ENCODE measurements at places on chromosomes 1 and 21.

DNA sequence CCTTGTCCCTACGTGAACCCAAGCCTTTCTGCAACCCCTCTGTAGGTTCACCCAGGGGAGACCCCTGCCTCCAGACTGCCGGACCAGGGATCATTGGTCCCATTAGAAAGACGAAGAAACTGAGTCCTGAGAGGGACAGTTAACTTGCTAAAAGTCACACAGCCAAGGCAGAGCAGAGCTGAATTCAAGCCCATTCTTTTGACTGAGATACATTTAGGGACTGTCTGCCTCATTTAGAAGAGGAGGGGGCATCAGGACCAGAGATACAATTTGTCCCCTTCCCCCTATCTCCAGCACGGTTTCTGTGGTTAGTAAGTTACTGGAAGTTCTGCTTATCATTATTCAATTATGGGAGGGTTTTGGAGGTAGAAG lies 19.1 kb downstream of the KCNQ4 start:
- DNase-seq = no peak

- no peak for DNase-seq
Observed at GRCh38 chr1:93029317-93029716, 49.8 kb upstream of the MTF2 start.

DNA sequence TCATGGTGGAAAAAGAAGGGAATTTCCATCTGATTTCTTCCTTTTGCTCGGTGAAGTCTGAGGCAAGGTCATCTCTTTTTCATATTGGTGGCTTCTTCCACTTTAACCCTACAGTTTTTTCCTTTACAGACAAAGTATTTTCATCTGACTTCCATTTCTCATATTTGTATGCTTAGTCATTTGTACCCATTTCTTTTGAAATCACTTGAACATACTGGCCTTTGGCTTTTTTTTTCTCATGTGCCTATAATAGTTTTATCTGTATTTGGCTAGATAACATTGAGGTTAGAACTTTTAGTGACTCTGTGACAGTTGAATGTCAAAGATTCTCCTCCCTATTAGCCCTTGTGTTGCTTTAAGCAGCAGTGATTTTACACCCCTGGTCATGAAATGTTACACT lies 27.7 kb downstream of the IL12RB2 start:
- no peak for DNase-seq

- no peak for DNase-seq
Observed at GRCh38 chr1:192024881-192025280, 133.4 kb upstream of the RGS18 start.

DNA sequence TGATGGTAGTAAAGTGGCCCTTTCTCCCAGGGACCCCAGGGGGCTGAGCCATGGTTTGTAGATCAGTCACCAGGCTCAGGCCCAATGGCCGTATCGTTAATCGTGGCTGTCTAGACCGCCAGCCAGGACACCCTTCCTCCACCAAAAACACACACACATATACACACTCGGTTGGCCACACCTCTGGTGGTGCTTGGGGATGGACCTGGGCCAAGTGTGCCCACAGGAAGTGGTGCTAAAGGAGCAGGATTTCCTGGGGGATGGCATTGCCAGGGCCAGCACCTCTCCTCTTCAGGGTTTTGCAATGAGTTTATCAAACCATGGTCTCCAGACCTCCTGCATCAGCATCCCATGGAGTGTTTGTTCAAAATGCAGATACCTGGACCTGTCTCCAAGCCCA lies 36.2 kb downstream of the CITED4 start:
- DNase-seq = no peak

DNA sequence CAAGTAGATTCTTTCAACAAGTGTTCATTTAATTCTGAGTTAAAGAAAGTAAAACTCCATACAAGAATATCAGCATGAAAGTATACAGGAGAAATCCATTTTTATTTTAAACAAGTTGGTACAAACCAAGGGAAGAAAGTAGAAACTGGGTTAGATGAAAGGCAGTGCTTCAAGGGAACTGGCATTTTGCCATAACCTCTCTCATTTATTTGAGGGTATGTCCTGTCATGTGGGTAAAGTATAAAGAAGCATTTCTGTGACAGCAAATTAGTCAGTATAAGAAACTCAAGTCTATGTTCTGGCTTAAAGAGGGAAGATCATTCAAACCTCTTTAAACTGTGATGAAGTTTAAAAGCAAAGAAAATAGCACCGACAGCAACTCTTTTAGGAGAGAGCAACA lies 32.0 kb downstream of the OLFM3 start:
- DNase-seq = no peak

DNA sequence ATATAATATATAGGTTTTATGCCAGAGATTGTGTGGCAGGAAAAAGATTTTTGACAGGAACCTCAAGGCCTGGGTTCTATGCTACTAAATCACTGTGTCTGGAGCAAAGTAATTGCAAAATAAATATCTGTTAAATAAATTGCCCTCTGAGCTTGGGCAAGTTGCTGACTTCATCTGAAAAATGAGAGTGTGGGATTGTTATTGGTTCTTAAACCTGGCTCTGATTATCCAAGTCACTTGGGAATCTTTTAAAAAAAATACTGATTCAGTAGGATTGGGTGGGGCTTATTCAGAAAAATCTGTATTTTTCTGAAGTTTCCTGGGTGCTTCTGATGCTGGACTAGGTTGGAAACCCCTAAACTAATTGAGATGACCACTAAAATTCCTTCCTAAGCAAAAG lies 174.1 kb upstream of the SGIP1 start:
- no peak for DNase-seq

DNA sequence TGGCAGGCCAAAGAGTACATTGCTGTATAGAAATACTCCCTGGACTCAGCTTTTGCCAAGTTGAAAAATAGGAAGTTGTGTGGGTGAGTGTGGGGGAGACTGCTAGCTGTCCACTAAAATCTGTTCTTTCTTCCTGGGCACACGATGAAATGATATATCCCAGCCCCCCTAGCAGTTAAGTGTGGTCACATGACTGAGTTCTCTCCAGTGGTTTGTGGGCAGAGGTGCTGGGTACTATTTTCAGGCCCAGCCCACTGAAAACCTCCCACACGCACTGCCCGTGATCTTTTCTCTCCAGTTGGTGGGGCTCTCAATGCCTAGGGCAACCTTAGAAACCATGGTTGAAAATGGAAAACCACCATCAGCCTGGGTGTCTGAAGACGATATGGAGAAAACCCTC lies 119.7 kb upstream of the LMO4 start:
- DNase-seq = no peak

All from anterior cingulate cortex (tissue), 58 donors.